ENCODE measurements at places on chromosomes 1 and 21.

DNA sequence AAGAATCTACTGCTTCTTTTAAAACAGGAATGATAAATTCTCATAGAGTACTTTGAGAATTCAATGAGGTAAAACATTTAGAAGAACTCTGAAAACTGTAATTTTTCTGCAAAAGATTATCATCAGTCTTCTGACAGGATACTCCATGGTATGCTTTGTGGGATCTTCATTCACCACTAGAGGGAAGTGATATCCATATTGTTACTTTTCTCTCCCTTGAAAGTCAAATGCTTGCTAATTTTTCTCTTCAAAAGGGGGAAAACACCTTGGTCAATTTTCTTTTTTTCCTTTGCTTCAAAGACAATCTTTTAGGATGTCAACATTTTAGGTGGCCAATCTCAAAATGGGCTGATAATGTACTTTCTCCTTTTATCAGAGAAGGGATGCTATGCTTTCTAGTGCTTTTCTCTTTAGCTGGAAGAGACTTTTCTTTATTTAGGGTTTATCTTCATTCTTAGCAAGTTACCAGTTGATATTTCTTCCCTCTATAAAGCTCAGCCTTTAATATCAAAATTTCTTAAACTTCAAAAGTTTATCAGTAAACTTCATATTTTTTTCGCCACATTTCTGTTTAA is 95.5 kb downstream of the NEGR1 start:
- DNase-seq = peak; percentile 67

- DNase-seq = peak; percentile 37
Measured at GRCh38 chr1:1419813-1420653, 1.0 kb downstream of the ANKRD65 start.

GRCh38 chr1:220011620-220012019 is 34.7 kb downstream of the EPRS1 start:
- DNase-seq = no peak

DNA sequence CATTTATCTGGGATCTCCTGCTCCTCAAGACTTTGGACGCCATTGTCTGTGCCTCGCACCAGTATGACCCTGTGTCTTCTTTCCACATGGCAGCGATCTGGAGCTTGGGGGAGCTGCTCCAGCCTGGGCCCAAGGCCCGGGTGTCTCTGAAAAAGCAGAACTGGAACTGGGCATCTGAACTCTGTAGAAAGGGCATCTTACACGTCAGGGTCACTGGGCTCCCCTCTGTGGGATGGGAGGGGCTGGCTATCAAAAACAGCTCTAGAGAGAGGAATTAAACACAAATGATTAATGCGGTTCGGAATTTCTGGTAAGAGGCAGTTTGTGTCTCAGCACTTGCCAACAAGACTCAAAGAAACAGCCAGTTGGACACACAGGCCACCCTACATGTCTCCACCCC is 16.1 kb downstream of the FCRL1 start:
- no peak for DNase-seq

DNA sequence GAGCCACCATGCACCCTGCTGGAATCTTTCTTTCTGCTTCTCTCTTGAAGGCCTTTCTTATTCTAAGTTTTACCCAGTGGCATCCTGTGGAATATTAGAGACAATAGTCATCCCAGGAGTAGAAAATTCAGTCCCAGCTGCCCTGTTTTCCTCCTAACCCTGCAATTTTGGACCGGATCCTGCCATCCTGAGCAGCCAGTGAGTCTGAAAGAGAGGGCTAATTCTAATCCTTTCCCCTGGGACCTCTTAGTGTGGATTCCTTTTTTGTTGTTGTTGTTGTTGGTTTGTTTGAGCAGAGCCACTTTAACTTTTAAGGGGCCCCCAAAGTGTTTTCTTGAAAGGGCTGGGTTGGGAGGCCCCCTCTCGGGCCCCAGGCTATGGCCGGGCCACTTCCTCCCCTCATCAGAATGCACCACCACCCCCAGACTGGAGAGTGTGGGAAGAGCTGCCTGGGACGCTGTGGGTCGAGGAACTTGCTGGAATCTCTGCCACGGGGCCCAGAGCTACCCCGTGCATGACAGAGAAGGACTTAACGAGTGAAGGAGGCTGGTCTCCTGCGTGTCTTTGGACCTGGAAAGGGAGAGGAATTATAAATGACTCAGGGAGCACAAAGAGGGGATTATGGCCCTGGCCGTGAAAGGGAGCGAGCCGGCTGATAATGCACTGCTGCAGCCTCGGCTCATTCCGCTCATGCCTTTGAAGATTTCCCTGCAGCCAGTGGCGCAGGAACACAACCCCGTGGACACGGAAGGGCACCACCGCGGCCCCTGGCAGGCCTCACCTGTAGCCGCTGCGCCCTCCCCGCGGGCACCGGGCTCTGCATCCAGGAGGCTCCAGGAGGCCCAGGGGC is 81.0 kb upstream of the AKT3 start:
- DNase-seq = peak; percentile 24

GRCh38 chr1:27605796-27606707 is 2.1 kb upstream of the AHDC1 start:
- DNase-seq = peak; percentile 83

- no peak for DNase-seq
Measured at GRCh38 chr1:12128120-12128519, 38.7 kb upstream of the TNFRSF1B start.

GRCh38 chr21:33296156-33296555 is 28.6 kb upstream of the IFNAR1 start:
- no peak for DNase-seq

GRCh38 chr1:98086156-98086555 is 165.3 kb upstream of the DPYD start:
- DNase-seq = peak; percentile 24

- DNase-seq = no peak
Measured at GRCh38 chr1:119882132-119883049, 13.9 kb downstream of the ADAM30 start.

All from adipocyte (in vitro differentiated cells).